ENCODE measurements at places on chromosomes 1 and 21.

DNA sequence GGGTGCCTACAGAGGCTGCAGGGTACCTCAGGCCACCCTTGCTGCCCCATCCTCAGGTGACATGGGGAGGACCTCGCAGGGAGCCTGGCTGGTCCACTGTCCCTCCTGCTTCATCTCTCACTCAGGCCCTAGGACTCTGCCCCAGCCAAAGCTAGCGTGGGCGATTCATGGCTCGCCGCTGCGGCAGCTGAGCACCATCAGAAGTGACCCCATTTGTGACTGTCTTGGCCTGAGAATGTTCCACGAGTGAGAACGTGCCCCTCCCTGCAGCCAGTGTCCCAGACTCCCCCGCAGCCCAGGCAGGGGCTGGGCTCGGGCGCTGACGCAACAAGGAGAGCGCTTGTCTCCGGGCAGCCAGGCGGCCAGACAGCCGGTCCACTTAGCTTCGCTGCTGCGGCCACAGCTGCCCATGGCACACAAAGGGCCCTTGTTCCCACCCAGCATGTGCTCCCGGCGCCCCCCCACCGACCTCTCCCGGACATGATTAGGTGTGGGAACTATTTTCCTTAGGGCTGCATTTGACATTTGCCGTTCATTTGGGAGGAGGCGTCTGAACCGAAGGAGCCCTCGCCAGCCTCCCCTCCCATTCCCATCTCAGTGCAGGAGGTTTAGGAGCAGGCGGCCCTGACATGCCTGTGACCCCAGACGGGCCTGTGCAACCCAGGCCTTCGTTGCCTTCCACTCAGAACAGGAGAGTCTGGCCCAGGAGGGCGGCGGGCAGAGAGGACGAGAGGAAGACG lies 19.3 kb upstream of the POFUT2 start:
- DNase-seq, result no peak

DNA sequence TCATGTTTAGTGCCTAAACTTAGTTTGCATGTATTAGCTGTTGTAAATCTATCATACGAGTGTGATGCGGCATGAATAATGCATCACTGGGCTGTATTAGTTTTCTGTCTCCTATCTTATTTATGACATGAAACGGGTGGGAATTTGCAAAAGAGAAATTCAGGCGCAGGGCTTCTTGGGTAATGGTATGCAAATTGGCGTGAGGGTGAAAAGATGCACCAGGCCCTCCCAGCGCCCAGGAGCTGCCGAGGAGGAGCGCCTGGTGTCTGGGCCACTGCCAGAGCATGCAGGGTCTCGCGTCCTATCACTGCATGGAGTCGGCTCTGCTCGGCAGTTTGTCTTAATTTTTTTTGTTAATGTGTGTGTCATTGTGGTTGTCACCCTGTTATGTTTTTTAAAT lies 82.9 kb upstream of the ACTL8 start:
- no peak for DNase-seq

GRCh38 chr1:230248016-230248888 lies 177.9 kb downstream of the PGBD5 start:
- DNase-seq, result no peak

- DNase-seq, result no peak
Observed at GRCh38 chr1:23670709-23671108, 20.9 kb upstream of the RPL11 start.

Measured in activated T-cell treated with anti-CD3 and anti-CD28 coated beads for 48 hours (primary cell).